ENCODE measurements at places on chromosomes 6 and 20.

DNA sequence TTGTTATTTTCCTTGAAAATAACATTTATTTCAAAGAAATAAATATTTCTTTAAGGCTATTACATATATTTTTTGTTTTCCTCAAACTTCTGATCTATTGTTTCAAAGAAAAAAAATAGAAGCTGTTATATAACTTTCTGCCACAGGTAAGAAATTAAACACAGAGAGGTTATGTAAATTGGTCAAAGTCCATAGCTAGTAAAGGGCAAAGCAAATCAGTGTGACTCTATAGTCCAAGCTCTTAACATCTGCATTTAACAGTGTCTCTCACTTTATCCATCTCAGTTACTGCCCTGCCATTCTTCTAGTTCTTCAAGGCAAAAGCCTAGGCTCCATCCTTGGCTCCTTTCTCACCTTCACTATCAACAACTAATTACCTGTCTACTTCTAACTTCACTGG, 57.1 kb downstream of the RWDD2A start:
- no peak for DNase-seq

DNA sequence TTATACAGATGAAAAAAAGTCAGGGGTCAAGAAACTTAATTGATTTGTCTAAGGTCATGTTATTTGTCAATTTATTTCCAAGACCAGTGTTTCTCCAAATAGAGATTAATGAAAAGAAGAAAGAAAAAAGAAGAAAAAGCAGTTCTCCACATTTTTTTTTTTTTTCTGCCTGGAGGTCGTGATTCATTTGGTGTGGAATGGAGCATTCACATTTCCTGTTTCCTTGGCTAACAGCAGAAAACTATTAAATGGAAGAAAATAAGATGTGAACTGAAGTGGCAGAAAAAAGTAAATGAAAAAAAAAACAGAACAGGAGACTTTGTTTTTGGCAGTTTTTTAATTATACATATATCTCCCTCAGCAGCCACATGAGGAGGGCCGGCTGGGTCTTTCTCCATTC, 470.8 kb upstream of the ZNF337 start:
- DNase-seq, result no peak

- no peak for DNase-seq
These were observed 265.1 kb upstream of the PRDM1 start for GRCh38 chr6:105821027-105821426.

DNA sequence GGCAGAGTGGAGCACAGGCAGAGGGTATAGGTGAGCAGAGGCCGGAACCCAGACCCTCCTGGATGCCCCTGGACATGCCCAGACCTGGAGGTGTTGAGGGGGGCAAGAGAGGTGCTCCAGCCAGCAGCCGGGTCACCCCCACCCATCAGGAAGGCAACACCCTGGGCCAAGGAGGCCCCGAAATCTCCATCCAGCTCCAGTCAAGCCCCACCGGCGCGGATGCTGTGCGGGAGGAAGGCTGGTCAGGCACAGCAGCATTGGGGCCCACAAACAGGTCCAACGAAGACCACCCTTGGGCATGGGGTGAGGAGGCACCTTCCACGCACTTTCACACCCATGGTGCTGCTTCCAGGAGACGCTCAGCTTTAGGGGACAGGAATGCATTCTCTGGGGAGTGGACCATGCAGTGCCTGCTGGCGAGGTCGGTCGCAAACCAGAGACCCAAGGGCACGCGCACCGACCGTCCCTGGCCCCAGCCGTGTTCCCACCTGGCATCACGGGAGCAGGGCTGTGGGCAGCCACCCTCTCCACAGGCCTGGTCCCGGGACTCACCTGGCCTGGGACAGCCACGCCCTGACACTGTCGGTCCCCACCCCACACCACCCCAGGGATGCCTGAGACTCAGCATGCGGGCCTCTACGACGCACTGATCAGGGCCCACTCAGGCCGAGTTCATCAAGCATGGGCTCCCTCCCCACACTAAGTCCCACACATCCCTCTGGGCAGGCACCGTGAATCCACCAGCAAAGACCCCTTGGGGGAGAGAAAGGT, 43.6 kb upstream of the ZBP1 start:
- no peak for DNase-seq

DNA sequence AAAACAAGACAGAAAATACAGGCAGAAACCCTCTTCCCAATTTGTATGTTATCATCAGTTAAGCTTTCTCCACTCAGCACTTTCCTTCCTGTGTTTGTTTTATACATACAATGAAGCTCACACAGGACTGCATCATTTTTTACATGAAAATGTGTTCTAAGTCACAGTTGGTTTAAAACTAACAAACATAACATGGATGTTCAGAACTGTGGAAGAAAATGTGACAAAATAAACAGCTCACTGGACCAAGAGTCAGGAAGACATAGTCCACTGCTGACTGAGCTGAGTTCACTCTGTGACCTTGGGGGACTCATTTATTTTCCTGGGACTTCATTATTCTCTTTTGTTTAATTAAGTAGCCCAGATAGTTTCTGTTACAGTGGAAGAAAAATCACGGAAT, 331.5 kb downstream of the SYNE1 start:
- no peak for DNase-seq

DNA sequence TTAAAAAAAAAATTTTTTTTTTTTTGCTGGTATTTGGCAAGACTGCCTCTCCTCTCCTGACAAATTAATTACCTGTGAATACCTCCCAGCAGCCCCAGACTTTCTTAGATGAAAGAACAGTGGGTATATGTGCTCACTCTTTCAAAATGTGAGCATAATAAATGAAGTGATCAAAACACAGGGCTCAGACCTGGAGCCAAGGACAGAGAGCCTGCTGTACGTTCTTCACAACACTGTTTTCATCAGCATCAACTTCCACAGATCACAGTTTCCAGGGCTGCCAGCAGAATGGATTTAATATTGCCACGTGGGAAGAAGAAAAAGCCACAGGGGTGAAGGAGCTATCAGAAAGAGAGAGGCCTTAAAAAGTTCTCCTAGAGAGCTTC, 25.3 kb upstream of the NRSN1 start:
- no peak for DNase-seq

DNA sequence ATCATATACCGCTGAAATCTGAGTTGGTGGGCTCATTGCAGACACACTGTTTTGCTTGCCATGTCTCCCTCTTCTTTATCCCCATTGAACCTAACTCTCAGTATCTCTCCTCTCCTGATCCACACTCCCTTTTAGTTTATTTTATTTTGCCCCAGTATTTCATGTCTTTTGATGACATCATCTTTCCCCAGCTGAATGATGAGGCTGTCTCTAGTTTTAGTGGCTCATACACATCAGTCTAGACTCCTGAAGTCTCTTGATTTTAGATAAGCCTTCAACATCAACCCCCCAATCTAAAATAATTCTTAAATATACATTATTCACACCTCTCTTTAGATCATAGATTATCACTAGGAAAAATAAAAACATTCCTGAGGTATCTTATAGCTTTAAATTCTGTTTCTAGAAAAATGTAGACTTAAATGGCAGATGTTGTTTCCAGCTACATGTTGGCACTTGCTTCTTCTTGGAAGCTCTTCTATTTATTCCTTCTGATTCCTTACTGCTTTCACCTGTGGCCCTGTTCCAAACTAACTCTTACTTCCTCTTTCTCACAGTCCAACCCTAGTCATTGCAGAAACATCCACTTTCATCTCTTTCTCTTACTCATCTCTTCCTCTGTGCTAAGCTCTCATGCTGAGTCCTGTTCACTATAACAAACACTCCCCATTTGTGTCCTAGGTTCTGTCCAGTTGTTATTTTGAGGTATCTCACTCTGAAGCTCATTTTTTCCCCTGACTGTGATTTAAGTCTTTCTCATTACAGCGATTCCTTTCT, 191.9 kb upstream of the SLC35B3 start:
- DNase-seq, result no peak

DNA sequence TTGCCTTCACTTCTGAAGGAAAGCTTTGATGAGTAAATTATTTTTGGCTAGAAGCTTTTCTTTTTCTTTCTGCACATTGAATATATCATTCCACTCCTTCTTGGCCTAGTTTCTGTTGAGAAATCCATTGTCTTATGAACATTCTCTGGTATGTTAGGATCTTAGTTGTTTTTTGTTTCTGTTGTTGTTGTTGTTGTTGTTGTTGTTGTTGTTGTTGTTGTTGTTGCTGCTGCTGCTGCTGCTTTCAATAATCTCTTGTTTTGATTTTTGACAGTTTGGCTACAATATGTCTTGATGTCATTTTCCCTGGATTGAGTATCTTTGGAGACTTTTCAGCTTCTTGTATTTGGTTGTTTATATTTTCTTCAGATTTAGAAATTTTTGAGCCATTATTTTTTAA, 836.5 kb upstream of the MAN1A1 start:
- DNase-seq, result no peak

DNA sequence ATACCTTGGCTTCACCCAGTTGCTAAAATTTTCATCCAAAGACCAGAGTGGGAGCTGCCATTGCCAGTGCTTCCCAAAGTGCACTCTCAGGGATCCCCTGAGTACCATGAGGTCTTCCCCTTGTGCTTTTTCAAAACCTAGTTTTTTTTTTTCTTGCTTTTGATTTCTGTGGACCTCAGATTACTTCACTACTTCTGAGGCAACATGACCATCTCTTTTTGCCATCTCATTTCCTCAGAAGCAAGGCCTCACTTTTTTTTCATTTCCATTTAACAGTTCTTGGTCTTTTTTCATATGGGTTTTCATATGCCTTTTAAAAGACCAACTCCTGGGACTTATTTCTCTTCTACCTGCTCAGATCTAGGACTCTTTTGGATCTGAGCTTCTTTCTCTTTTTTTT, 64.1 kb upstream of the MMS22L start:
- DNase-seq, result no peak

GRCh38 chr20:47849006-47849405, 63.7 kb upstream of the SULF2 start:
- DNase-seq, result no peak

DNA sequence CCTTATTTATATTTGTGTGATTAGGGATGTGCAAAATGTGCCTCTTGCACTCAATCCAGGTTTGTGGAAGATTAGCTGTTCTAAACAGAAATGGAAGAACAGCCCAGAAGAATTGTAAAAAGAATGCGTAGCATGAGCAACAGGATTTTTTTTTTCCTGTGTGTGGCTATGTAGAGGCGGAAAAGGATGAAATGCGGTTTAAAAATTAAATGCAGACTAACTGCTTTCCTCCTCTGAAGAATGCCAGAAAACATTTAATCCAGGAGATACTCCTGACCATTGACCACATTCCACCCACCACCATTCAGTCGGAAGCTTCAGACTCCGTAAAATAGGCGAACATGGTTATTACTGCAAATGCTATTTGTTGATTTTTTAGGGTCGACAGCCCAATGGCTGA, 83.4 kb downstream of the BMP6 start:
- DNase-seq, result no peak

DNA sequence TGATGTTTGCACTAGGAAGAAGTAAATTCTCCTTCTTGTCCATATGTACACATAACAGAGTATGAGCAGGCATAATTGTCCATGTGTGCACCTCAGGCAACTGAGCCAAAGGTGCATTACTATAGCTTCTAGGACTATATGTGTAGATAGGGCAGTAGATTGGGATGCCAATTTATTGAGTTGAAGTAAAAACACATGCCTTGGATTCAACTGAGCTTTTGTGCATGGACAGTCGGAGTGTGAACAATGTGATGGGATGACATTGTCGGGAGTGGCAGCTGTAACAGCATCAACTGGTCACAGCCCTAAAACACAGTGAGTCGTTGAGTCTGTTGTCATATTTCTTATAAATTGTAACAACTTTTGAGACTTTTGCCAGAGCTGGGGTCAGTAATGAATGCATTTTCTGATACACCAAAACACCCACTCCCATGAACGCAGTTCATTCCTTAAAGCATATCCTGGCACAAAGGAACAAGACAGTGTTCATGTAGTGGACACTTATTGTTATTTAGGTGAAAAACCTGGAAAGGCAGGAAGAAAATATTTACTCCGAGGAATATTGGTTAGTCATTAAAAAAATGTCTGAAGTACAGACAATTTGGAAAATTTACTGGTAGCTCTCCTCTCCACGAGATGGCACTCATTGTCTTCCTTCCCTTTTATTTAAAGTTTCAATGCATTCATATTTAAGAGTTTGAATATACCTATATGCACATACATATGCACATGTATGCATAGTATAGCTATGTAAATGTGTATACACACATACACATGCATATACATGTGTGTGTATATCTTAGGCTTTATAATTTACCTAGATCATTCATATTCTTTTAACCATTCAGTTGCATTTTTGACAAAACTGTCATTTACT, 302.0 kb upstream of the STXBP5 start:
- no peak for DNase-seq

- DNase-seq, result no peak
These were observed 5.4 kb downstream of the BMP6 start for GRCh38 chr6:7731294-7731693.

DNA sequence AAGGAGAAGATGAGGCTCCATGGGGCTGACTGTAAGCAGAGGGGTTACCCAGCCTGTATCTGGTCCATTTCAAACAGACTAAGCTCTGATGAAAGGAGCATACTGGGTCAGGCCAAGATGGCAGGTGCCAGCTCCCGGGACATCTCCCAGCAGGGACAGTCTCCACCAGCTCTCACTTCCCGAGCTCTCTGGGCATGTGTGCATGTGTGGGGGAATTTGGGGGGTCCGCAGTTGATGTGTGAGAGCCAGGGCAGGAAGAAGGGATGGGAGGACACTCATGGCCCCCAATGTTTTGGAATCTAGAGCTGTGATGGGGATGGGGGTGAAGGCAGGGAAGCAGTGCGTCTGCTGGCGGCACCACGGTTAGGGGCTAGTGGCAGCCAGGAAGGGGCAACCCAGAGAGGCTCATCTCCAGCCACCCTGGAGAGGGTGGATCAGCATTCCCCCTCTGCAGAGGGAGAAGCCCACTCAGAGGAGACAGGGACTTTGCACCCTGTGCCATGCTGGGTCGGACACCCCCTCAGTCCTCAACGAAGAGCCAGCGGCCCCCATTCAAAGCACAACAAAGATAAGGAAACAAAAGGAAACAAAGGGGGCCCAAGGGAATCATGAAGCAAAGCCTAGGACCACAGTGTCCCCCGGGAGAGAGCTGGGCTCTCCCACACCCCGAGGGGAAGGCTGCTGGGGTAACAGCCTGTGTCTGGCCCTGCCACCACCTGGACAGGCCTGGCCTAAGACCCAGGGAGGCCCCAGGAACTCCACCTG, 52.4 kb downstream of the DSTN start:
- DNase-seq, result no peak

DNA sequence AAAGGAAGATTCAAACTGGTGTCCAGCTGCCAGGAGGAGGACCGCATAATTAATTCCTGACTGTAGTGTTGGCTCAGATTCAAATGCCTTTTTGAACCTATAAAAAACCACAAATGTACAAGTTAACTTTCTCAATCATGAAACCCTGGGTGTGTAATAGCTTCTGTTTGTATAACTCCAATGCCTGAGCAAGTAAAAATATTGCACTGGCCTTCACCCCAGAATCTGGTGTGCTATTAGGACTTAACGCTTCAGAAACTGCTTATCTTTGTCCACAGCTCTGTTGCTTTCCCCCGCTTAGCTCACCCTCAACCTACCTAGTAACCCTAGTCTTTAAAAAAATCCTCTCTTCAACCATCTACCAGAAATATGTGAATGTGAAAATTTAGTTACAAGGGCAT, 119.1 kb upstream of the MAP7 start:
- no peak for DNase-seq

DNA sequence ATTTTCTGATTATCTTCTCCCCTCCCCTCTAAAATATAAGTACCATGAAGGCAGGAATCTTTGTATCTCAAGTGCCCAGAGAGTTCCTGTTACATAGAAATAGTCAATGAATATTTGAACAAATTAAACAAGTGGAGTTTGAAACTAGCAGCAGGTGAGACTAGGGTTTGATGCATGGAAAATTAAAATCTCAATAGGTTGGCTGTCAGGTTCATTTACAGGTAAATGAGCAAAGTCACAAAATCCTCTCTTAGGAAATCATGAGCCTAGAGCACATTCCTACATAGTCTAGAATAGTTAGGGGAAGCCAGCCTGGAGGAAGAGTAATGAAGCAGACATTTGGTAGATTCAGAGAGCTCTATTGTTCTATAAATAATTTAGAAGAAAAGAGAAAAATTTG, 140.4 kb downstream of the HS3ST5 start:
- DNase-seq, result no peak
